ENCODE measurements at places on chromosomes 6 and 20.

DNA sequence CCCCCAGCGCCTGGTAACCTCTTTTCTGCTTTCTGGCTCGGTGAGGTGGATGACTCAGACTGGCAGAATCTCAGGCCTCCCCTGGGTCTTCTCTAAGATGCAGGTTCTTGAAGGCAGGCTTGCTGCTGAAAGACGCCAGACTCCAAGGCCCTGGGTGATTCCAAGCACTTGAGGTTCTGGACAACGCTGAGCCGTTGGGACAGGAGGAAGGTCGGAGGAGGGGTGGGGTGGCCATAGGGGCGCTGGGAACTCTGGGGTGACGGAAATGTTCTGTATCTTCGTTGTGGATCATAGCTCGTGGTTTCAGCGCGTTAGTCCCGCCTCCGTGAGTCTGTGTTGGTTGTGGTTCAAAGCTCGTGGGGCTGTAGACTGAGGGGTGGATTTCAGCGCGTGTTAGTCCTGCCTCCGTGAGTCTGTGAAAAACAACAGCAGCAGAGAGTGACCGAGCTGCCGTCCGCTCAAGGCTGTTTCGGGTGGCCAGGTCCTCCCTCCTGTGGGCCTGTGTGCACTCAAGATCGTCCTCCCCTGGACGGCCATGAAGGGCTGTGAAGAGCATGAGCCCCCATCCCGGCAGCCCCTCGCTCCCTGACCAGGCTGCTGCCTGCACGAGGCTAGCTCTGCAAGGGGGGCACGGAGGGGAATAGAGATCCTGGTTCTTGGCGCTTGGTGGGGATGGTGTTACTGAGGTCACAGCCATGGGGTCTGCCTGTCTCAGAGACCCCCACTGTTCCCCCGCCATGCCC, 7.7 kb downstream of the NTSR1 start:
- DNase-seq = peak; percentile 37

DNA sequence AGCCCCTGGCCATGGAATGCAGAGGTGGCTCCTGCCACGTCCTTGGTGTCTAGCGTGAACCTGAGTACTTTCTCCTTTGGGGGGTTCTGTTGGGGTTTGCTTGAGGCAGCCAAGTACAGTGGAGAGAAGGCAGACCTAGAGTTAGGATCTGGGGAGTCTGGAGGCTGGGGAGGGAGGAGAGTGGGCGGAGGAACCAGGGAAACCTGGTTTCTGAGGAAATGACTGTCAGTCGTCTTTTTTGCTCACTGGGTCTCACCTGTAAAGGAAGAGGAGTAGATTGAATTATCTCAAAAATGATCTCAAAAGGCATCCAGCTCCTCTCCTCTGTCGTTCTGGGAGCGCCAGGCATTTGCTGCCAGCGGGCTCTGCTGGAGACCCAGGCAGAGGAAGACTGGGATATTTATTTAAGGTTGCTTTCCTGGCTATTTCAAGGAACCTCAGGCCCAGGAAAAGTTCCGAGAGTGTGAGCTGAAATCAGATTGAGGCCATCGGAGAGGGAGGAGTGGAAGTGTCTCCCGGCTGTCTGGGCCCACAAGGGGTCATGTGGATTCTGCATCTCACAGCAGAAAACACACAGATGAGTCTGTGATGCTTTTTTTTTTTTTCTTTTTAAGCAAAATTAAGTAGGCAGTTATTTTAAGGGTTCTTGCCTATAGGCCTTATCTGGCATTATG, 16.1 kb downstream of the EPB41L1 start:
- no peak for DNase-seq

DNA sequence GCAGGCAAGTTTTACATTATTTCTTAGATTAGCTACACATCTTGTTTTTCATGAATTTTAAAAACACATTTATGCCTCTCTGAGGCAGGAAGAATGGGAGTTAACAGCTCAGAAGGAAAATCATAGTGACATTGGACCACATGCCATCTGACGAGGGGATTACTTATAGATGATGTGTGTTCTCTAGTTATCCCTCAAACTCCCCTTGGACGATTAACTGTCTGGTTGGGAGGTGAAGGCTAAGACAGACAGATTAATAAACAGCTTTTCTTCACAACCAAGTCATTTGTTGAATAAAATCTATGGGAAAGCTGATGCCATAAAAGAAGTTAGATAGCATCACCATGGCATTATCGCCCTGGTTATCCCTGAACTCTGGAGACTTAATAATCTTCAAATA, 80.0 kb upstream of the PREP start:
- no peak for DNase-seq

- no peak for DNase-seq
Measured at GRCh38 chr20:13638162-13638495, 603 bp downstream of the TASP1 start.

- DNase-seq = no peak
Measured at GRCh38 chr6:128632131-128632530, 111.7 kb upstream of the PTPRK start.

- DNase-seq = no peak
Measured at GRCh38 chr6:12258591-12259075, 31.5 kb upstream of the EDN1 start.

DNA sequence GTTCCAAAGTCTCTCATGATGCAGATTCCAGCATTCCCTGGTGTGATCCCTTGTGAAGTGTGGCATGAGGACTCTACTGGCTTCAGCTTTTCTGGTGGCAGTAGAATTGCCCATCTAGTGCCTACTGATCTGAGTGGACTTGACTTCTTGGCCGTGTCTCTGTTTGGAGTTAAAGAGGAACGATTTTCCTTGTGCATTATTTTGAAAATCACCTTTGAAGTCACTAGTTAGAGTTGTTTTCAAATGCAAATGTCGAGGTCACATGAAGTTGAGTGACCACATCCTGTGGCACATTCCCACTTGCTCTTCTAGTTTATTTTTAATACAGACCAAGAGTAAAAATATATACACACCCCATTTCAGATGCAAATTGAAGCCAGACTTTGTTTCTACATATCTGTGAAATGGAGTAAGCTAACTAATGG, 270.7 kb upstream of the TAB2 start:
- no peak for DNase-seq

DNA sequence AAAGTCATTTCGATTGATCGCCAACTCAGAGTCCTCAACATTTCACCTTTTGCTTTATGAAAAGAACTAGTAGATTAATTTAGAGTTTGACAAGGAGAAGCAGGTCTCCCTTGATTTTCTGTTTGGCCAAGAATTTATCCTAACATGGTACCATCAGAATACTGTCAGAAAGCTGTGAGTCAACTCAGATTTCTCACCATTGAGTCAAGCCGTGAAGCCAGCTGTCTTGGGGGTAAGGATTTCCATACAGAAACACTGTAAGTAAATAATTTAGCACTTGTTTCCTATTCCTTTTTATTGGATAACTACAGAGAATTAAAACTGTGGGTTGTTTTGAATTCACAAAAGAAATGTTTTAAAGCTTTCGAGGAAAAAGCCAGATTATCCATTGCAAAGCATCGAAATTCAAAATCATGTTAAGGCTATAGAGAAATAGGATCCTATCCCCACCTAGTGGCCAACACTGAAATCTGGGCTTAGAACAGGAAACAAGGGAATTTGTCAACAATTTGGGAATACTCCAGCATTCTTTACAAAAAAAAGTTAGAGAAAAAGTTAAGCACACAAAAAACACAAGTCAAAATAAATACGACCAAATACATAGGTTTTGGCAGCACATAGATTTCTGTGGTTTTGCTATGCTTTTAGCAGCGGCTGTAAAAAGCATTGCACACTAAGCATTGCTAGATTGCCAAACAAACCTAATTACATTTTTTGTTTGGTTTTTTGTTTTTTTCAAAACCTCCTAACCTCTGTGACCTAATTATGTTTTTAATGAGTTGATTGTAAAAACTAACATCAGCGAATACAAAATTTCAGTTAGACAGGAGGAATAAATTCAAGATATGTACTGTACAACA, 44.2 kb downstream of the COL11A2 start:
- DNase-seq = no peak

DNA sequence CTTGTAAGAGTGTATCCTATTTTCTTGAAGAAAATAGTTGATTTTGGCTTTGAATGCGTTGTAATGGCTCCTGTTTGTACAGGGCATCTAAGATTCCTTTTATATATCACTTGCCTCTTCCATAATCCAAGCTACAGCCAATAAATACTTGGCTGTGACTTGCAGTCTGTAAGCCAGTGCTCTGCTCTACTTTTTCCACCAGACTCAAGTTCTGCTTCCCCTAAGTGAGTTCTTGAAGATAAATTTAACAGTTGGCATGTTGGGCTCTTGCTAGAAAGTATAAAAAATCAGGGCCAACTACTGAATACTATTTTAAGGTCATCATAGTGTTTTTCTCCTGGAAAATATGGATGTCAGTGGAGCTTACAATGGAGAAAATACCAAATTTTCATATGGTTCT, 36.5 kb upstream of the SCGN start:
- DNase-seq = no peak

DNA sequence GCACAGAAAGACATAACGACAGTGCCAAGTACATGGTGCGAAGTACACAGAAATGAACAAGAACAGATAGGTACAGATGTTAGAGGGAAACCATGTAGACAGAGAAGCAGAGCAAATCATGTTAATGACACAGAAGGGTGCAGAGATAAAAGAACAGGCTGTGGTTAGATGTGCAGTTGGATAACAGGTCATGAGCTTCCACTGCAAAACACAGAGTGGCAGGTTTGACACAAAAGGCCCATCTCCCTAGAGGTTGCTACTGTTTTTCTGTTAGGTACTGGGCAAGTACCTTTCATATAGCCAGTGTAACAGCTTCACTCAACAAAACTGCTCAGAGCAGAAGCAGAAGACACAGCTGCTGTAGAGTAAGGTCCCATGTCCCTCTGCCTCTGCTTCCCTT, 84.6 kb downstream of the AK9 start:
- no peak for DNase-seq

- DNase-seq = no peak
Measured at GRCh38 chr6:42394881-42395620, 56.7 kb downstream of the TRERF1 start.

DNA sequence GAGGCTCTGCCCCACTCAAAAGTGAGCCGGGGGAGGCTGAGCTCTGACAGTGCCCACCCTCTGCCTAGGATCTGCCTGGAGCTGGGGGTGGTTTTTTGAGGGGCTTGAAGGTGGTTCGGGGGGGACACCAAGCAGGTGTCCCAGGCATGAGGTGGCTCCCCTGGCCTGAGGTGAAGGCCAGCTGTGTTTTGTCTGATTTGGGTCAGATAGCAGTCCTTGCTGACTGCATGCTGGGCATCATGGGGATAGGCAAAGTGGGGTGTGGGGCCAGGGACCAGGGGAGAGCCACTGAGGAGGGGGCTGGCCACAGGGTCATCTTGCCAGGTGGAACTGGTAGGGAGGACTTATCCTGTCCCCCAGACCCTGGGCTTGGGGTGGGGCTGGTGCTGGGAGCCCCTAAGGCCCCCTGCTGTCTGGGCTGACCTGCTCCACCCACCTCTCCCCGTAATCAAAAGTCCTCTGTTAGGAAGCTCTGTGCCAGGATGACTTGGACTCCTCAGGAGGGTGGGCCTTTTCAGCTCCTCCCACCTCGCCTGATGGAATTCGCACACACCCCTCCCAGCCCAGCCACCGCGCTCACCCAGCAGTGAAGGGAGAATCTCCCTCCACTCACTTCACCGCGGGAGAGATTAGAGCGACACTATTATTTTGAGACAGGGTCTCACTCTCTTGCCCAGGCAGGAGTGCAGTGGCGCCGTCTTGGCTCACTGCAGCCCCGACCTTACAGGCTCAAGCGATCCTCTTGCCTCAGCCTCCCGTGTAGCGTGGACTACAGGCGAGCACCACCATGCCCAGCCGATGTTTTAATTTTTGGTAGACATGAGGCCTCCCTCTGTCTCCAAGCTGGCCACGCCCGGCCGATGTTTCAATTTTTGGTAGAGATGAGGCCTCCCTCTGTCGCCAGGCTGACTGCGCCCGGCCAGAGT, 1.5 kb upstream of the COL9A3 start:
- no peak for DNase-seq

GRCh38 chr6:140050101-140050995, 675.9 kb upstream of the CITED2 start:
- no peak for DNase-seq

- no peak for DNase-seq
Measured at GRCh38 chr6:150902142-150902776, 36.8 kb downstream of the MTHFD1L start.

- no peak for DNase-seq
Measured at GRCh38 chr6:43428874-43429273, 1.5 kb downstream of the ABCC10 start.

GRCh38 chr6:151292974-151293687, 53.4 kb downstream of the AKAP12 start:
- no peak for DNase-seq

DNA sequence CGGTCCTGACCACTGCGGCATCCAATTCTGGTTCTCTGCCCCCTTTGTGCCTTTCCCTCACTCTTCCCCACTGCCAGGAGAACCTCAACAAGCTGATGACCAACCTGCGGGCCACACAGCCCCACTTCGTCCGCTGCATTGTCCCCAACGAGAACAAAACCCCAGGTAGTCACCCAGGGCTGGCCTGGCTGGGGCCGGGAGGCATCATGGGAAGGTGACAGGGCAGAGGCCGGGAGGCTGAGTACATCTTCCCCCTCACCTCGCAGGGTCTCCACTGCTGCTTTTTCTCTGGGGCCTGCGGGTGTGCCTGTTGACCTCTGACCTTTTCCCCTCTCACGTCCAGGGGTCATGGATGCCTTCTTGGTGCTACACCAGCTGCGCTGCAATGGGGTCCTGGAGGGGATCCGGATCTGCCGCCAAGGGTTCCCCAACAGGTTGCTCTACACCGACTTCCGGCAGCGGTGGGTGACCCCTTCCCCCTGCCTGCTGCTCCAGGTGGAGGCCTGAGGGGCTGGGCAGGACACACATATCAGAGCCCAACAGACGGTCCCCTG, 35.1 kb downstream of the MYH7B start:
- no peak for DNase-seq

DNA sequence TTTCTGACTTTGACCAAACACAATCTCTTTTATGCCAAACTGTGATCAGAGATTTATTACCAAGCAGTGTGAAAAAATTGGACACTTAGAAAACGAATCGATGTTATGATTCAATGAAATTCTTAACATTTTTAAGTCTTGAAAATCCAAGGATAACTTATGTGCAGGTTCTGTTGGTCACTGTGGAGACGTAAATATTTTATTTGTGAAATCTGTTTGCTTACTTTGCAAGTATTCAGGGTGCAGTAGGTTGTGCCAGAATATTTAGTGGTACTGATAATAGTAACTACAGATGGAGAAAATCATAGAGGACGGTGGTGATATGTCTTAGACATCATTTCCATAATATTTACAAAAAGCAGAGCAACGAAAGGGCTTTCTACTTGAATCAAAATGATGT, 97.3 kb downstream of the BMP2 start:
- DNase-seq = no peak

DNA sequence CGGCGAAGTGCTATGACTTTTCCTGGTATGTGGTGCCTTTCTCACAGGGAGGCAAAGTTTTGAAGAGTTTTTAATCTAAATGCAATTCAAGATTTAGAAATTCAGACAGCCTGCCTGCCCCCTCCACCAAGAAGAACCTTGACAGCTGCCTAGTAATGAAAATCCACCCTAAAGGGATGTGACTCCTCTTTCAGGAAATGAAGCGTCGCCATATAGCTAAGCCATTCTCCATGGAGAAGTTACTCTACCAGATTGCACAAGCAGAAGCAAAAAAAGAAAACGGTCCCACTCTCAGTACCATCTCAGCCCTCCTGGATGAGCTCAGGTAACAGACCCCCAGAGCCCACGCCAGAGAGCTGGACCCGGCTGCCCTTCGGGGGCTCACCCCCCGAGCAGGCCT, 150.1 kb downstream of the DTNBP1 start:
- no peak for DNase-seq
